Suprapubic skin (tissue), 4 donors: ENCODE measurements at places on chromosomes 4 and X.

DNA sequence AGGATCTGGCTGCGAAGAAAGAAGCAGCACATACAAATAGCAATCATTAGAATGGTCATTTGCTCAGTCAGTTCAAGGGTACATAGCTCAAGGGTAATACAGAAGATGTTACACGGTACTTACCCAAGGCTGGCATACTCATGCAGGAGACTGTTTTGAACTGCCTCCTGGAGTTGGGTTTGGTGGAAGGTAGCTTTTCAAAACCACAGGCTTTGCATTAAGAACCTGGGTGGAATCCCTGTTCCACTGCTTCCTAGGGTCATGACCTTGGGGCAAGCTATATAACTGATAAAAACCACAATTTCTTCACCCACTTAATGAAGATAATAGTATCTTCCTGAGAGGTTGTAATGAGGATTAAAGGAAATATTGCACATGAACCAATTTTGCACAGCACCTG is 36.5 kb downstream of the TBC1D9 start:
- no peak for DNase-seq

- no peak for DNase-seq
Observed at GRCh38 chr4:113637823-113638561, 123.5 kb downstream of the CAMK2D start.

DNA sequence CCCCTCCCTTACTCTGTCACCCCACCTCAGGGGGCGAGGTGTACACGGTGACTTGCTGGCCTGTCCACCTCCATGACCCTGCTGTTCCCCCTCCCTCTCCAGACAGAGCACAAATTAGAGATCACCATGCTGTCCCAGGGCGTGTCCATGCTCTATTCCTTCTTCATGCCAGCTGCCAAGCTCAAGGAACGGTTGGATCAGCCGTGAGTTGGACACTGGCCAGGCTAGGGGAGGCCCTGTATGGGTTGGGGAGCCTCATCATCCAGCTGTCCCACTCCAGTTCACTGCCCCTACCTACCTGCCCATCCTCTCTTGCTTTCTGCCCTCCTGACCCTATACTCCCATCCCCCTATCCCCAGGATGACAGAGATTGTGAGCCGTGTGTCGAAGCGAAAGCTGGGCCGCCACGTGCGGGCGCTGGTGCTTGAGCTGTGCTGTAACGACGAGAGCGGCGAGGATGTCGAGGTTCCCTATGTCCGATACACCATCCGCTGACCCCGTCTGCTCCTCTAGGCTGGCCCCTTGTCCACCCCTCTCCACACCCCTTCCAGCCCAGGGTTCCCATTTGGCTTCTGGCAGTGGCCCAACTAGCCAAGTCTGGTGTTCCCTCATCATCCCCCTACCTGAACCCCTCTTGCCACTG is 3.9 kb upstream of the CDK16 start:
- DNase-seq: no peak

- DNase-seq: no peak
Observed at GRCh38 chr4:136713140-136713539, 819.2 kb downstream of the PCDH18 start.

DNA sequence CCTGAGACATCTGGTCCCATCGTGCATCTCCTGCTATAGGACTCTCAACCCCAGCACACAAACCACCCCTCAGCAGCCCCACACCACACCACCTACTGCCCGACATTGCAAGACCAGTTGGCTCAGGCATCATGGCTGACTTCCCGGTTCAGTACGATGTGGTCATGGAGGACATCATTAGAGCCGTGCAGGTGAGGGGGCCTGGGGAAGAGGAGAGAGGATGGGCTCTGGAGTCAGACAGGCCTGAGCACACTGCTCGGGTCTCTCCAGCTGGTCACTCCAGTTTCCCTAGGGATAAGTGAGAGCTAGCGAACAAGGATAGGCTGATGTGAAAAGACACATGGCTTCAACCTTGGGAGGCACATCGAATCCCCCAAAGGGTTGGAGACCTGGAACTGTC is 17.2 kb downstream of the MAGED2 start:
- DNase-seq: no peak

DNA sequence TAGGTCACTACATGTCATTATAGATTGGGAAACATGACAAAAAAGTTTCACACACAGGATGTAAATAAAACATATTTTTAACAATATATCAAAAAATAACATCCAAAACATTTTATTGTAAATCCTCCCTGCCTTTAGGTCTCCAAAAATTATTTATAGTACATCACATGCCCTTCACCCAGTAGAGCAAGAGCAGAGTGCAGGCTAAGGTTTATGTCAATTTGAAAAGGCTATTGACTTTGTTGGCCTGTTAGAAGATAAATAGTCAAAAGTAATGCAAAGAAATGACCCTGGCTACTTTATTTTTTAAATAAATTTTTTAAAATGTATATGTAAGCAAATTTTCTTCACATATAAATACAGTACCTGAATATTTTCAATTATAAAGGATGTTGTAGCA is 983.7 kb downstream of the RAB28 start:
- DNase-seq: no peak

DNA sequence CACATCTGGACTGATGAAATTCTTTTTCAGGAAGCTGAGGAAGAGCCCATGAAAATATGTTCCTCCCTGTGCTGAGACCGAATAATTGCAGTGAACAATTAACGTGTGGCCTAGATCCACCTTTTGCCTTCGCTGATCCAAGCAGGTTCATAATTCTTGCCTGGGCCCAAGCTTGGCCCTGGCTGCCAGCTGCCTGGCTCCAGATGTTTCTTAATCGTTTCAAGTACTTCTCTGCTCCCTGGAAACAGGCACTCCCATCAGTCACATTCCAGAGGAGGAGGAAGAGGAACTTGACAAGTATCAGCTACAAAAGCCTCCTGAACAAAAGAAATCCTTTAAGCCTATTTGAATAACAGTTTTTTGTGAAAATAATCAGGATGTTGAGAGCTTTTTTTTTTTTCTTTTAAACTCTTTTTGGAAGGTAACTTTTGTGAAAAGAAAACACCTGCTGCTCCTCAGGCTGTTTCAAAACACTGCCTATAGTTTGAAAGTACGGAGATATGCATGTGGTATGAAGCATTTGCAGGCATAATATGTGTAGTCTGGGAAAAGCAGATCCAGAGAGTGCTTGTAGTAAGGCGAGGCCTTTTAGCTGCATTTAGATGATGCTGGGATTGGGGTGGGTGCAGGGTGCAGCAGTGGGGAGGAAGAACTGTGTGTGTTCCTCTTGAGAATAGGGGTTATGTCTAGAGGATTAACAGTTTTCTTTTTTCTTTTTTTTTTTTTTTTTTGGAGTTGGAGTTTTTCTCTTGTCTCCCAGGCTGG is 154.4 kb downstream of the PTTG2 start:
- DNase-seq: no peak

DNA sequence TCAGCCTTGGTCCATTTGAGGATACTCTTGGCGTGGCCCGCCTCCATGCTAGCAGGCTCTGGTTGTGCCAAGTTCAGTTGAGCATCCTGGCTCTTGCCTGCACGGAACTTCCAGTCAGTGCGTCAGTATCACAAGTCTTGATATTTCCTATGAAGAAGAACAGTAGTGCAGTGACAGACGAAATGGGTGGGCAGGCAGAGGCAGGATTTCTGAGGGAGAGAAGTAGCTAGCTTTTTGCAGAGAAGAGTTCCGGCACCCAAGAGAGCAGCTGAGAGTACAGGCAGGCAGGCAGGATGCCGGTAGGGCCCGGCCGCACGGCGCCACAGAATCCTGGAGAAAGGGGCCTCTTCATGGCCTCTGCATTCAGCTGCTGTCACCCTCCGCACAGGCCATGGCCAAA is 56.1 kb upstream of the MSANTD1 start:
- DNase-seq: no peak

- no peak for DNase-seq
Observed at GRCh38 chr4:89277412-89277811, 30.2 kb downstream of the GPRIN3 start.

GRCh38 chr4:137541181-137541580 is 8.9 kb upstream of the PCDH18 start:
- DNase-seq: no peak

GRCh38 chr4:138275963-138276621 is 33.9 kb upstream of the SLC7A11 start:
- DNase-seq: no peak

- DNase-seq: no peak
Observed at GRCh38 chrX:155755706-155756337, 125.3 kb upstream of the VAMP7 start.

- DNase-seq: no peak
Observed at GRCh38 chr4:22869235-22869634, 176.5 kb downstream of the GBA3 start.

DNA sequence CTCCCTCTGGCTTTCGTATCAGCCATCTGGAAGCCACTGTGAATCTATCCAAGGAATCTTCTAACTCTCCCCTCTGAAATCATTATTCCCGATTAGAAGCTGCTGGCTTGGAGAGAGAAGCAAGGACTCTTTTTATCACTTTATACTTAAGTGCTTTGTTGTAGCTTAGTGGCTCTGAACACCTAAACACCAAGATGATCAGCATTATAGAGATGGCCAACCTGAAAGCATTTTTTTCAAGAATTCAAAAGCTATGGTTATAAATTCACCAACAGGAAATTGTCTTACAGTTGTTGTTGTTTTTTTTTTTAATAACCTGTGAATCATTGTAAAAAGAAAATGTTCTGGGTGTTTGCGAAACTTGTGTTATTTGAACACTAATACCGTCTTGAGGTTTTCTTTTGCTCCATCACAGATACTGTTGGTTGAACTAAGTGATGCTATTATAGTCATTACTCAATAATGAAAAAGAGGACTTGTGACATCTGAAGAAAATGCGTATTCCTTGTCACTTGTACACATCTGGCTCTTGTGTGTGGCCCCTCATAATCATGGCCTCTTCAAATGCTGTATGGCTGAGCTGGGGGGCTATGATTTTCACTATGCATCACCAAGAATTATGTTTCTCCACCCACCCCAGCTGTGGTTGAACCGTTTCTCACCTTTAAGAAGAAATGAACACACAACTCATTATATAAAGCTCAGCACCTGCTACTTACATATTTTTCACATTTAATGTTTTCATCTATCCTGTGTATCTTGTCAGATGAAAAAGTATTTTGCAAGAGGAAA is 11.8 kb upstream of the SMIM43 start:
- DNase-seq: no peak

GRCh38 chr4:122156819-122157218 is 4.7 kb downstream of the BLTP1 start:
- DNase-seq: no peak

DNA sequence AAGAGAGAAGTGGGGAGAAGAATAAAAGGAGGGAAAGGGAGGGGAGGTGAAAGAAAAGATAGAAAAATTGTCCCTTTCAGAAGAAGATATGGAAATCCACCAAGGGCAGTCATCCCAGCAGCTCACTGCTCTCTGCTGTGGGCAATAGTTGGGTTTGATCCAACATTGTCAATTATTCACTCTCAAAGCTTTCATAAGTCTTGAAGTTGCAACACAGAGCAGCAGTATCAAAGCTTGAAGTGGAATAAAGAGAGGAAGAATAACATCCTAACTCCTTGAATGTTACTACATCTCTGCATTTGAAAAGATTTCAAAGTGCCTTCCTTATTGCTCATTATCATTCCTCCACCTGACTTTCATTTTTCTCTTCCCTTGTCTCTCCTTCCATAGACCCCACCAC is 62.3 kb upstream of the HHIP start:
- DNase-seq: no peak

DNA sequence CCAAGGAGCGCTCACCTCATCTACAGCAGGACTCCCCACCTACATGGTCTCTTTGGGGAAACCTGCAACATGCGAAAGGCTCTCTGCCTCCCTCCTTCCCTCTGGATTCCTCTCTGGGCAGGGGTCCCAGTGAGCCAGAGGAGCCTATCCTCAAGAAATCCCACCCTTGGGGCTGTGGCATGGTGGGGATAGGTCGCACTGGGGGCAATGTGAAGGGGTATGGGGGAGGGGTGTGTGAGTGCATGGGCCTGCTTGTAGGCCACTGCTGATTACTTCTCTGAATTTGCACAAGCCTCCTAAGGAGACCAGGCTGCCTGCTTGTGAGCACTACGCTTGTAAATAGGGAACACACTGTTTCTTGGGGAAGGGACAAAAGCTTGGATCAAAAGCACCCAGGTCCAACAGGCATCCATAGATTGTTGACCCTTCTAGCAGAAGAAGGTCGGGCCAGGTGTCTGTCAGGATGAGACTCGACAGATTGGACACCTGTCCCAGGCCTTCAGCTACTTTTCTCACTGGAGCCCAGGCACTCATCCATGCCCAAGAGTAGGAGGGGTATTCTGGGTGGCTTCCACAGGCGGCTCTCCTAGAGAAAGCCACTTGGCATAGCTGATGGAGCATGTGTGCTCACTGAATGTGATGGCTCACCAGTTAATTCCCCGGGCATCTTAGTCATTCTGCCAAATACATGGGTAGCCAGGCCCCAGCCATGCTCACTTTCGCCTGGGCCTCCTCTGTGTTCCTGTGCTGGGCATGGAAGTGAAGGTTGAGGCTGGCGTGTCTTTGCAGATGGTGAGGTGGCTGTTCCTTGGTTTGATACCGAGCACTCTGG is 75.0 kb downstream of the NBDY start:
- DNase-seq: peak; percentile 60

- no peak for DNase-seq
Observed at GRCh38 chr4:91099666-91100065, 972.5 kb downstream of the CCSER1 start.

GRCh38 chr4:165628572-165628971 is 244.5 kb upstream of the TLL1 start:
- no peak for DNase-seq

DNA sequence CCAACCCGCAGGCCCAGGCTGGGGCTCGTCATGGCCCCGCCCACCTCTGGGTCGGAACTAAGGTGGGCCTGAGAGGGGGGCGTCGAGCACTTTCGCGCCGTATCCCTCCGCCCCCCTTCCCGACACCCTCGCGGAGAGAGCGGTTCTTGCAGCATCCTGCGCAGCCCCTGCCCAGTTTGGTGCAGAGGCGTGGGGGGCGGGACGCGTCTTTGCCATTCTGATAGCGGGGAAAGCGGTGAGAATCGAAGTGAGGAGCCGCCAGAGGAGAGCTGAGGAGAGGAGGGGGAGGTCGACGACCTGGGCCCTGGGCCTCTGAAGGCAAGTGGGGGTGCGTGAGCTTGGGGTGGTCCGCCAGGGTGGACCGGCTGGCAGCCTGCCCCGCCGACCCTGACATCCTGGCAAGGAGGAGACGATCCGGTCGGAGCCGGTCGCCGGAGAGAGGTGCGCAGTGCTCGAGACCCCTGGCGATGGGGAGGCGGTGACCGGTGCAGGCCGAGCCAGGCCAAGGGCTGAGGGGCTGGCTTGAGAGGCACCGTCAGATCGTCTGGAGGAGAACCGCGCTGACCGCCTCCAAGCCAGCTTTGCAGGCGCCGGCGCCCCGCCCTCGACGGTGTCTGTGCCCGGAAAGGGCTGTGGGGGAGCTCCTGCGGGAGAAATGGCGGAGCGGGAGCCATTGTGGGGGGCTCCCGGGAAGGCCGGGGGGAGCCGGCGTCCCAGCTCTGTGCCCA is 25.5 kb downstream of the GPRASP3 start:
- DNase-seq: peak; percentile 74

GRCh38 chrX:133776072-133776471 is 209.3 kb downstream of the GPC3 start:
- no peak for DNase-seq
